Ammon's horn (tissue), 1 donor: ENCODE measurements at places on chromosomes 5 and 9.

DNA sequence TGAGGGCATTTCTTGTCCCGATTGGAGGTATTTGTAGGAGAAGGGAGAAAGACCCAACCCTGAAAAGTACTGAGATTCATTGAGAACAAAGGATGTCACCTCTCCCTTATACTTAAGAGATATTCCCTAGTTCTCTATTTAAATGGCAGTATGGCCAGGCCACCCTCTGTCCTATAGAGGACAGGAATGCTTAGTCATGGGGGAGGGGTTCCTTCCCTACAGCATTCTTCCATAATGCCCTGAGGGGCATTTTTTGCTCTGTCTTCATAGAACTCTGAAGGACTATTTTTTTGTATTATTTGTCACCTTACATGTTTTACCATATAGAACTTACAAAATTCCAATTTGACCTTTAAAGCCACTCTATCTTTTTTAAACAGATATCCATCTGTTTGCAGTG is 176.3 kb downstream of the TMEM161B start:
- DNase-seq: no peak

DNA sequence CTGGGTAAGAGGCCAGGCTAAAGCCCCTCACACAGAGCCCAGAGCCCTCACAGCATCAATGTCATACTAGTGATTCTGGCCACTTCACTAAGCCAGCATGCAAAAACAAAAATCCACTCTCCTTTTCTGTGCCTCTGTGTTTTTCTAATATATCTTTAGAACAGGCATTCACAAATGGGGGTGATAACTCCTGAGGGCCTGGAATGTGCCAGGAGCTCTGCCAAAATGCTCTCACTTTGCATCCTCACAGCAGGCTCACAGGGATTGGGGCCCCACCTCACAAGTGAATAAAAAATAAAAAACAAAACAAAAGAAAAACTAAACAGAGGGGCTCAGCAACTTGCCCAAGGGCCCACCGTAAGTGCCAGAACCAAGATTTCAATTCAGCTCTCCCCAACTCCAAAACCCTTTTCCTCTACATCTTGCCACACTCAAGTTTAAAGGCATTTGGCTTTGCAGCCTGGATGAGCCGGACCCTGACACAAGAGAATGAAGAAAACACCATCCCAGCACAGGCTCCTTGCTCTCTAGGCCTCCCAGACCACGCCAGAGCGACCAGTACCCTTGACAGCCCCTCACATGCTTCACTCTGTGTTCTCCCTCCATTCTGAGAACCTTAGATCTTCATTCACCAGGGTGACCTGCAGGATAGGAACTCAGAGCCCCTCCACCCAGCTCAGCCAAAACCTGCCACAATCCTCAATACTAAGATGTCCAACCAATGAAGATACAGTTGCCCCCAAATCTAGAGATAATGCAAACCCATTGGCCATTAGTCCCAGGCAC is 51.3 kb downstream of the SAXO1 start:
- no peak for DNase-seq

GRCh38 chr9:112886351-112886750 is 4.3 kb downstream of the SLC46A2 start:
- DNase-seq: no peak

DNA sequence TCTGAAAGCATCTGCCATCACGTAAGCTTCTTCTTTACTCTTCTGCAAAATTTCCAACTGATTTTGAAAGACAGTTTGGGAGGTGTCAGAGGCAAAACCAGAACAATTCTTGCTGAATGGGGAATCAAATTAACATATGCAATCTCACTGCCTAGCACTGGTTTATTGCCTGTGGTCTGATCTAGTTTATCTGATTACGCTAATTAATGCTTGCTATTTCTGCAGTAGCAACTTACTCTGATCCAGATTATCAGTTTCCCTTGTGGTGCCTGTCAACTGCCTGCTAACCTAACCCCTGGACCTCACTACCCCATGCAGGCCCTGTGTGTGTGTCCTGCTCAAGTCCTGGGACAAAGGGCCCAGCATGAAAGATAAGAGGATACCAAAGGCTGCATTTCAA is 40.3 kb downstream of the CCDC125 start:
- no peak for DNase-seq

- no peak for DNase-seq
These were observed 39.3 kb upstream of the OLFM1 start for GRCh38 chr9:135048046-135048757.

- DNase-seq: no peak
These were observed 7.0 kb upstream of the RFK start for GRCh38 chr9:76401176-76401575.

GRCh38 chr5:129996896-129997295 is 92.6 kb downstream of the CHSY3 start:
- no peak for DNase-seq

DNA sequence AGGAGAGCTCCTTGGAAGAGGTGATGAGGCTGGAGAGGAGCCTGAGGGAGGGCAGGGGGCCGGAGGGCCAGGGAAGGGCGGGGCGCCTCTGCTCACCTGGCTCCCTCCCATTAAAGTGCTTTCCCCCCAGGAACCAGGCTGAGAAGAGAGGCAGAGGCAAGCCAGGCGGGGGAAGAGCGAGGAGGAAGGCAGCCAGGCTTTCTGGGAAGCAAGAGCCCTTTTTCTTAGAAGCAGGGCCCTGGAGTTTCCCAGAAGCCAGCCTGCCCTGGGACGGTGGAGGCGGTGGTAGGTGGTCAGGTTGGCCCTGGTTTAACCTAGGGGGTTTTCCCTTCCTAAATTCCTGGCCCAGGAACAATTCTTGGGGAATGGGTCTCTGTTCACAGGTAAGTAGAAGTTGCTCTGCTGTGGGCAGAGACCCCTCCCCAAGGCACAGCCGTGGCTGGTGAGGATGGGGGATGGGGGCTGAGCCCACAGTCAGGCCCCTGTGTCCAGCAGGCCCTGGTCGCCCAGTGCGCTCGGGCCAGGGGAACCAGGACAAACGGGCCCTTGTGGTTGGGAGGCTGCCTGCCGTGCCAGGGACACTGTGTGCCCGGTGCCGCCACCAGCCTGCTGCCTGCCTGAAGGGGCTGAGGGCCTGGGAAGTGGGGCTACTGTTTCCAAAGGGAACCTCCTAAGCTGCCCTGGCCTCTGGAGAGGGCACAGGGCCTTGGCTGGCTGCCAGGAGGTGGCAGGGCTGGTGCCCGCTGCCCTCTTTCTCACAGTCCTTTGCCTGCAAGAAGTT is 16.6 kb upstream of the RALGDS start:
- DNase-seq: peak; percentile 95

- no peak for DNase-seq
These were observed 59.0 kb downstream of the PTTG1 start for GRCh38 chr5:160480652-160481051.

DNA sequence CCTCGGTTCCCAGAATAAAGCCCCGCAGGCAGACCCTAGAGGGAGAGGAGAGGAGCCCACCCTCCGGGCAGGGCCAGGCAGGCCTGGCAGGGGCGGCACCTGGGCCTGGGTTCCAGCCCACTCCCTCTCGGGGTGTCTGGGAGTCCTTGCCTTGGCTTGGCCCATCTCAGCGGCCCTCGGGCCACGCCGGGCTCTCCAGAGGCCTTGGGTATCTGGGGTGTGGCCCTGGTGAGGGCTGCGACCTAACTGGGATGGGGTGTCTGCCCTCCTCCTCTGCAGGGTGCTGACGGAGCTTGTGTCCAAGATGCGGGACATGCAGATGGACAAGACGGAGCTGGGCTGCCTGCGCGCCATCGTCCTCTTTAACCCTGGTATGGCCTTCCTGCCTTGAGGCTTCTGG is 105.4 kb downstream of the RXRA start:
- DNase-seq: no peak

GRCh38 chr5:170386743-170387395 is 2.3 kb downstream of the KCNMB1 start:
- no peak for DNase-seq

GRCh38 chr9:71249729-71250317 is 128.4 kb upstream of the TRPM3 start:
- peak; percentile 71 for DNase-seq

DNA sequence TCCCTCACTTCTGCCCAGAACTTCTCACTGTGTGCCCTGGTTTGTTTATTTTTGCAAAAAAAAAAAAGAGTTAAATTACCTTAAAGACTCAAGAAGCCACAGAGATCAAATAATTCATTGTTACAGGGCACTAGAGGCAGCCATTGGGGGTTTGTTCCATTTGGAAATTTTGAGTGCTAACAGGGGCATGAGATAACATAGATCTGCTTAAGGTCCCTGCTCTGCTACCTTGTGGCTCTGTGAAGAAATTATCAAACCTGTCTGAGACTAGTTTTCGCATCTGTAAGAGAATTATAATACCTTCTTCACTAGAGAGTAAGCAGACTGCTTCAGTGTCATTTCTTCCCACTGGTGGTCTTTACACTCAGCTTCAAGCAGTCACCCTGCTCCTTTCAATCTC is 394 bp downstream of the TLR4 start:
- no peak for DNase-seq

- no peak for DNase-seq
These were observed 157.1 kb upstream of the NFIB start for GRCh38 chr9:14471041-14471440.

DNA sequence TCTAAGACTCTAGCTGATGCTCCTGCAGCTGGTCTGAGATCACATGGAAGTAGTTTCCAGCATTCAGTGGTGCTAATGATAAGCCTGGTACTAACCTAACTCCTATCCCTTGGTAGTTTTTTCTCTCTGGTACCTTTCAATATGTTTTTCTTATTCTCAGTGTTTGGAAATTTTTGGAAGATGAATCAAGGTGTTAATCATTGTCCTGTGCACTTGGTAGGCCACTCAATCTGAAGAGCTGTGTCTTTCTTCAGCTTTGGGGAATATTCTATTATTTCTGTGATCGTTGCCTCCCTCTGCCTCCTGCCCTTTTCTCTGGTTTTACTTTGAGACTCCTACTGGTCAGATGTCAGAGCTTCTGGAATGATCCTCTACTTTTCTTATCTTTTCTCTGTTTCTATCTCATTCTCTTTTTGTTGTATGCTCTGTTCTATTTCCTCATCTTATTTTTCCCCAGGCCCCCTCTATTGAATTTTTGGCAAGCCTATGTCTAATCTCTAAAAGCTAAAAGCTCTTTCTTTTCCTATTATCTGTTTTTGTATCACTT is 136.8 kb downstream of the APBA1 start:
- no peak for DNase-seq

- DNase-seq: peak; percentile 4
These were observed 12.4 kb upstream of the NFIB start for GRCh38 chr9:14326264-14326826.

GRCh38 chr5:86143837-86144236 is 473.9 kb upstream of the COX7C start:
- DNase-seq: no peak

- DNase-seq: no peak
These were observed 118.3 kb downstream of the NR6A1 start for GRCh38 chr9:124652615-124653393.

GRCh38 chr9:97910357-97910756 is 11.9 kb downstream of the TRMO start:
- DNase-seq: no peak

- DNase-seq: no peak
These were observed 660.3 kb downstream of the ISL1 start for GRCh38 chr5:52043543-52043942.

DNA sequence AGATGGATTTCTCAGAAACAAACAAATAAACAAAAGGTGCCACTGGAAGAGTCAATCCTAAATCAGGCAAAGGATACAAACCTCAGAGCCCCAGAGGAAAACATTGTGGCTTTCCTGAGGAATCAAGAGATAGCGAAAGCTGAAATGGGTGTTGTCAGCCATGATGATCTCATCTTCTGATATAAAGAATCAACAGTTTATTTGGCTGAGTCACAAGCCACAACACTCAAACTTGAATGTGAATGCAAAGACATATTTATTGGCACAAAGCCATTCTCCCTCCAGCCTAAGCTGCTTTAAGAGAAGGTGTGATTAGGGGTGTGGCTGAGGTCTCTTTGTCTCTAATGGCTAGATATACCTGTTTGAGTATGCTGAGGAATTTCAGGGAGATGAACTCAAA is 73.3 kb upstream of the NREP start:
- DNase-seq: no peak

- no peak for DNase-seq
These were observed 6.2 kb downstream of the FRMPD1 start for GRCh38 chr9:37656936-37657335.
